ENCODE measurements at places on chromosomes 4 and X. TPM values are rescaled to one million over a fixed set of nuclear protein-coding genes. Genes with fewer than 3 reads are reported as not detected.

MAGEA10 gene
- total RNA-seq: not detected

ADH7 gene
- not detected for total RNA-seq

VCX3A gene
- not detected for total RNA-seq

MSX1 gene
- total RNA-seq: 10.6 TPM

ADAMTS3 gene
- total RNA-seq: 1.4 TPM
